ENCODE measurements at places on chromosomes 13 and 19.

- no peak for DNase-seq
Observed at GRCh38 chr19:54608205-54608604, 14.8 kb downstream of the LILRA1 start.

DNA sequence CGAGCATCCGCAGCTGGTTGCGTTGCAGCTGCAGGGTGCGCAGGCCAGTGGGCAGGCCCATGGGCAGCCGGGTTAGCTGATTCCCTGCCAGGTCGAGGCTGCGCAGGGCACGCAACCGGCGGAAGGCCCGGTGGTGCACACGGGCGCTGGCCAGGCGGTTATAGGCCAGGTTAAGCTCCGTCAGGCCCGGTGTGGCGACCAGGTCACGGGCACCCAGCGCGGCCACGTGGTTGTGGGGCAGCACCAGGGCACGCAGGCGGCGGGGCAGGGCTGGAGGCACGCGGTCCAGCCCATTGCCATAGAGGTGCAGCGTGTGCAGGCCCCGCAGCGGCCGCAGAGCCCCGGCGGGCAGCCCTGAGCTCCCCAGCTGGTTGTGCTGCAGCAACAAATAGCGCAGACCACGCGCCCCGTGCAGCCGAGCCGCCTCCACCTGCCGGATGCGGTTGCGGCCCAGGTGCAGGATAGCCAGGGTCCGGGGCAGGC is 5.3 kb downstream of the PODNL1 start:
- DNase-seq = no peak

GRCh38 chr19:5148794-5149190 is 179.9 kb downstream of the KDM4B start:
- no peak for DNase-seq

- no peak for DNase-seq
Observed at GRCh38 chr19:58007285-58007684, 4.7 kb upstream of the ZNF606 start.

DNA sequence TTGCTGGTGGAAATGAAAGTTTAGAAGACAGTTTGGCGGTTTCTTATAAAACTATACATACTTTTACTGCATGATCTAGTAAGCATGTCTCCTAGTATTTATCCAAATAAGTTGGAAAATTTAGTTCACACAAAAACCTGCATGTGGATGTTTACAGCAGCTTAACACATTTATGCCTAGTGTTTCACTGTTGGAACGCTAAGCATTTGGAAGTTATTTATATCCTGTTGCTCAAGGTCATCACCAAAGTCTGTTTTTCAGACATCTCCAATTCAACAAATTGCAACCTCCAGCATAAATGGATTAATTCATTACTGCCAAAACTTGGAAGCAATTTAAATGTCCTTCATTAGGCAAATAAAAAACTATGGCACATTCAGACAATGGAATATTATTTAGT is 461.8 kb downstream of the SUCLA2 start:
- DNase-seq = no peak

DNA sequence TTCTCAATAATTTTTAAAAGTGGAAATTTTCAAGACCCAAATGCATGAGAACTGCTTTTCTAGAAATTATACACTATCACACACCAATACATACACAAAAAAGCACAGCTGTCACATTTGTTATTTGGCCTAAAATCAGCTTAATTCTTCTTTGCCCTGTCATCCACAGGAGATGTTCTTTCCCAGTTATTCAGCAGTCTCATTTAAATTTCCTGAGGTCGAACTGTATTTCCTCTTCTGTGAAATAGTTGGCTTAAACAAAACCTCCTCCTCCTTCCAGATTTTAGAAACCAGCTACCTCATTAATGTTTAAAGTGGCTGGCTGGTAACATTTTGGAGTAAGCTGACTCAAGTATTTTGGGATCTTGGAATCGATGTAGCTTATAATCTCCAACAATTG is 39.1 kb downstream of the SMAD9 start:
- no peak for DNase-seq

DNA sequence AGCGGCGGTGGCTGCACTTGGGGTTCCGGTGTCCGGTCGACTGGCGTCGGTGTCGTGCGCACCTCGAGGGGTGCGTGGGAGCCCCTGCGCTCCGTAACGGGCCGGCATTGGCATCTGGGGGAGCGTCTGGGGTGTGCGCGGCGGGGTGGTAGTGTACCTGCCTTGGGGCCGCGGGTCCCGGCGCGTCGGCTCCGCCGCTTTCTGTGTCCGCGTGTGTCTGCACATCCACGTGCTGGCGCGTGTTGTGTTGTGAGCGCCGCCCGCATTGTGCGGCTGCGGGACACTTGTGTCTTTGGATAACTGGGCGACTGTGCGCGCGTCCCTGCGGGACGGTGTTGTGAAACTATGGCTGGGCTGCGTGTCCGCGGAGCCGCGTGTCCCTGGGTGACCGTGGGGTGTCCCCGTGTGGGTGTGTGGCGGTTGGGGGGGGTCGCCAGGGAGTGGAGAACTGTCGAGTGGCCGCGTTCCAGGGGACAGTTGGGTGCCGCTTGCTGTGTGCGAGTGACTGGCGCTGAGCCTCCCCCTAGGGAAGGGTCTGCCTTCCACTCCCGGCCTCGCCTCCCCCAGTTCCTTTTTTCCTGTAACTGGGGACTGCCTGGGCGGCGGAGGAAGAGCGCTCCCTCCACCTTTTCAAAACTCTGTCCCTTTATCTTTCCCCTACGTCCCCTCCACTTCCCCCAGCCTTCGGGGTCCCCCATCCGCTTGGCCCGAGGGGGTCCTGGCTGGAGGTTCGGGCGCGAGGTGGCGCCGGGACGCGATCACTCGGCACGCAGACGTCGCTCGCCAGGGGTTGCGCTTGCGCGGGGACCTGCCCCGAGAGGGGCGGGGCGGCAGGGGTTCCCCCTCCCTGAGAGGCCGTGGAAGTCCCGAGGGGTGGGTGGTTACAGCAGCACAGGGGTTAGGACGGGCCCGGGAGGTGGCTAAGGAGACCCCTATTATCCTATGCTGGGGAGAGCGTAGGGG is 5.7 kb upstream of the NFIC start:
- peak; percentile 63 for DNase-seq

- DNase-seq = no peak
Observed at GRCh38 chr13:34640179-34640992, 301.7 kb upstream of the NBEA start.

DNA sequence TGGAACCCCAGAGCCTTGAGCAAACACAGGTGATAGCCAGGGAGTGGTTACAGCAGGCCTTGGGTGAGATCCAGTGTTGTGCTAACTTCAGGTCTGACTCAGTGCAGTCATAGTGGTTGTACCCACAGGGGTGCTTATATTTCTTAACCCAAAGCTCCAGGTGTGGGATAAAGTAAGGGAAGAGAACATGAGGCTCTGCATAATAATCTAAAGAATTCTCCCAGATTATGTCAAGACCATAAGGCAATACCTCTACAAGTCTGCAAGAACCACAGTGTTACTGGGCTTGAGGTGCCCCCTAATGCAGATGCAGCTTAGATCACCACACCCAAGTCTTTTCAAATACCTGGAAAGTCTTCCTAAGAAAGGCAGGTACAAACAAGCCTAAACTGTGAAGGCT is 485.4 kb downstream of the RFC3 start:
- no peak for DNase-seq

GRCh38 chr13:46094478-46094877 is 10.4 kb downstream of the CPB2 start:
- DNase-seq = no peak

DNA sequence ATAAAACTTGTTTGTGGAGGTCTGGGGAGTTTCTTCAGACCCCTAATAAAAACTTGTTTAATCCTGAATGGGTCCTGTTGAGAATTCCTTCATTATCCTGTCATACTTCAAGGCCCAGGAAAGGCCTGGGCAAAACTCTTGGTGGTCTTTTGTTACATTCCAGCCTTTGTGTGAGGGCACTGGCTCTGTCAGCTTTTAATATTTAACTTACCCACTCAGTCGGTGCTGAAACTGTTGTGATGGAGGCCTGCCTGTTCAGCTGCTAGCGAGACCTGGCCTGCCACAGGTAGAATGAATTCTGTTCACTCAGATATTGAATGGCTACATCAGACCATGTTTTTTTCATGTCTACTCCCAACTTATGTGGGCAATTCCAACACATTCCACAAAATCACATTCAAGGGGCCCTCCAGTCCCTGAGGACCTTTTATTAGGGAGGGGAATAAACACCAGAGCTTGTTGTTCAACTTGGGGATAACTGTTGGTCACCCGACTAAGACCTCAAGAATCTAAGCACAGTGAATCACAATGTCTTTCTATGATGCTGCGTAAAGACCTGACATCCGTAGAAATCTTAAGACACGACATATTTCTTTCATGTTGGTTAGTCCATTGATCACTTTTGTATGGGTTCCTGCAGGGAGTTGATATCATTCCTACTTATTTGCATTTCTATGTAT is 12.5 kb downstream of the NLRP8 start:
- DNase-seq = no peak

- DNase-seq = no peak
Observed at GRCh38 chr13:68944272-68944671, 1163.4 kb upstream of the ATXN8OS start.

GRCh38 chr13:58908019-58908679 is 1255.6 kb downstream of the DIAPH3 start:
- DNase-seq = no peak

GRCh38 chr19:10826231-10826630 is 9.8 kb downstream of the TMED1 start:
- DNase-seq = no peak

GRCh38 chr13:33487575-33488243 is 202.2 kb upstream of the STARD13 start:
- DNase-seq = no peak

- DNase-seq = no peak
Observed at GRCh38 chr13:35471706-35472322, 4.7 kb downstream of the MAB21L1 start.

GRCh38 chr19:18465214-18465963 is 27.5 kb upstream of the ISYNA1 start:
- no peak for DNase-seq

DNA sequence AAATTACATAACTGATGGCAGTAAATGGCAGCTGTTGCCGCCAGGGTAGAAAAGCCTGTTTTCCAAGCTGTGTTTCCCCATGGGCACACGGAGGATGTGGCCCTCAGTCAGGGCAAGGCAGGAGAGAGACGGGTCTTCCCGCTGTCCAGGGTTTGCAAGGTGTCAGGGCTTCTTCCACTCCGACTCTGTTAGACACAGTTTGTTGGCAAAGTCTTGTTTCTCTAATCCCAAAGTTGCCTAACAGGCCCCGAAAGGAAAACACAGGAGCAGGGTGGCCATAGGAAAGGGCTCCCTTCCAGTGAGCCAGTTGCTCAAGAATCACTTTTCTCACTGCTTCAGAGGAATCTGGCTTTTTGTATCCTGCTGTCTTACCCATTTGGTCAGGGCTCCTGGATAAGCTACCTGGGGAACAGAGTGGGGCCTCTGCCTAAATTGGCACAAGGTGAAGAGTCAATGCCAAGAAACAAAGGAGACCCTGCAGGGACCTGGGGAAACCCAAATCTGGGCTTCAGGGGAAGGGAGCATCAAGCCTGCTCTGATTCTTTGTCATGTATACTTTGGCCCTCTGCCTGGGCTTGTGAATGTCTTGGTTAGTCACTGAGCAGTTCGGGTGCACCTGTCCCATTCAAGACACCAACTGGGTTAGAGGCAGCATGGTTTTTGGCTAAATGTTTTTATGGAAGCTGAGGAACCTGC is 29.0 kb upstream of the CXCL17 start:
- DNase-seq = no peak

- DNase-seq = no peak
Observed at GRCh38 chr13:27372896-27373295, 51.5 kb upstream of the GTF3A start.

DNA sequence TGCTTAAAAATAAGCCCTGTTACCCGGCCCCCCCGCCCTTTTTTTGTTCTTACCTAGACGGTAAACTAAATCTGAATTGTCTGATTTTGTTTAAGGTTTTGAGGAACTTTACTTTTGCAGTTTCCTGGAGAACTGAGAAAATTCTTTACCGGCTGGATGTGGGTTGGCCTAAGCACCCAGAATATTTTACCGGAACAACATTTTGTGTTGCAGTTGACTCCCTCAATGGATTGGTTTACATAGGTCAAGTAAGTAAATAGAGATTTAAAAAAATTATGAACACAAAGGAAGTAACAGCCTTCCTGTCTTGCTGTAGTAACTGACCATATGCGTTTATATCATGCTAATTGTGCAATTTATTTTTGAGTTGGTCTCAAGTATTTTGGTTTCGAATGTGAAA is 785 bp downstream of the NHLRC3 start:
- no peak for DNase-seq

GRCh38 chr19:38211766-38212165 is 12.3 kb downstream of the DPF1 start:
- no peak for DNase-seq

- DNase-seq = no peak
Observed at GRCh38 chr19:3907626-3908265, 25.1 kb upstream of the NMRK2 start.

- no peak for DNase-seq
Observed at GRCh38 chr19:3356805-3357204, 9.6 kb upstream of the NFIC start.

DNA sequence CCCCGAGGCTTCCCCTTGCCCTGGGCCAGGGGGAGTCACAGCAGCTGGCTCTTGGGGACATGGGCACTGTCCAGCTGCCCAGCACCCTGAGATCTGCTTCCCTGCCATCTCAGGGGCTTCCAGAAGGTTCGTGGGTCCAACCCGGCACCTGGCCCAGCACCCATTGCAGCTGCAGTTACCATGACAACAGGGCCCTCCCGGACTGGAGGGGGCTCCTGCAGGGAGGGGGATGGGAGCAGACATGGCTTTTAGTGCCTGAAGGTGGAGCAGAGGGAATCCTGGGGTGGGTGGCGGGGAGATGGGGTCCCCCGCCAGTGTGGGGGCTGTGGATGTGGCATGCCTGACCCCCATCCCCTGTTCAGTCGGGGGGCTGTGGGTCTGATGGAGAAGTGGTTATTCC is 14.7 kb downstream of the PIN1 start:
- DNase-seq = no peak

Data from activated gamma-delta T cell treated with Interleukin-2 at 50 U/mL for 16 hours (primary cell).